ENCODE measurements at places on chromosomes 5 and 9.
A peak's percentile ranks its signal among the peaks of the same experiment; 100 is the strongest.

- DNase-seq: no peak
Observed at GRCh38 chr5:151572657-151573368, 18.3 kb downstream of the FAT2 start.

- DNase-seq: no peak
Observed at GRCh38 chr5:179302499-179303185, 42.6 kb downstream of the ADAMTS2 start.

GRCh38 chr9:122875523-122875922, 29.6 kb downstream of the RC3H2 start:
- no peak for DNase-seq

DNA sequence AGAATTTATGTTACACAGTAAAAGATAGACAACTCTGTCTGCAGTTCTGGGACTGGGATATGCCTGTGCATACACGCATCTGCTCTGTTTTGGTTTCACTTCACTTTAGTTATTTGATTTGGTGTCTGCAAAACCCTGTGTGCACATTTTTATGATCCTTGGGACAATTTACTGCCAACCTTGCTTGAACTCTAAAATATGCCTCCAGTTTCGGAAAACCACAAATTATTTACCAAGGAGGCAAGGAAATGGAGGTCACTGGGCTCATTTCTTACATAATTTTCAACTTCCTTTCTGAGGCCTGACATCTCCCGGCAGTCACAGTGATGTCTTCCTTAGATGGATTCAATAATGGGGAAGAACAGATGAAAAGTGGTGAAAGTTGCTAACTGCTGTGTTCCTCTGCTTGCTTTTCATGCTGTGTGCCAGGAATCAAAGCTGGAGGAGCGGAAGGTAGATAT, 61.2 kb upstream of the TAF11L2 start:
- no peak for DNase-seq

- DNase-seq: no peak
Observed at GRCh38 chr9:130024597-130024994, 18.4 kb downstream of the FNBP1 start.

DNA sequence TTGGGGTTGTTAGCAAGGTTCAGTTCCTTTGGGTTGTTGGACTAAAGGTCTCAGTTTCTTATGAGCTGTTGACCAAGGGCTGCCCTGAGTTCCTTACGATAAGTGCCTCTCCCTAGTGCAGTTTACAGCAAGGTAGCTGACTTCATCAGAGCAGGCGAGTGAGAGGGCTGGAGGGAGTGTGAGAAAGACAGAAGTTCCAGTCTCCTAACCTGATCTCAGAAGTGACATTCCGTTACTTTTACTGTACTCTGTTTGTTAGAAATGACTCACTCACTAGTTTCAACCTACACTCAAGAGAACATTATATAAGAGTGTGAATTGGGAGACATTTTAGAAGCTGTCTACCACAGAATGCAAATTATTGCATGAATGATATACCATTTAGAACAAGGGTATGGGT, 21.2 kb upstream of the IL31RA start:
- DNase-seq: no peak

DNA sequence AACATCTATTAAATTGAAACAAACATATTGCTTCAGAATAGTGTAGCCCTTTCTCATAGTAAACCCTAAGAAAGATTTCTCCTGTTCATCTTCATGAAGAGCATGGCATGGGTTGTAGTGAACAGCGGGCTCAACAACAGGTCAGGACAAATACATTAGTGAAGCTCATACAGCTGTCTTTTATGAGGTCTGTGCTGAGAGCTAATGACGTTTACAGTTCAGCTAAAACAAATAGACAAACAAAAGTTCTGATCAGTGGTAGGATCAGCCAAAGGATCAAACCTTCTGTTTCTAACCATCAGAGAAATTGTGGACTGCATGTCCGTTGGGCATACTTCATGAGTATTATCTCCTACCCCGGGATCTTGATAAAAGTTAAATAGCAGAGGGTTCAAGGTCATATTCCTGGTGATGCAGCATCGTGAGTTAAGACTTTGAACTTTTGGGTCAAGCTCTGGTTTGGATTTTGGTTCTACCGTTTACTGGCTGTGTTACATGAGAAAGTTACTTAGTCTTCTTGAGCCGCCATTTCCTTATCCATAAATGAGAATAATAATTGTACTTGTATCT, 37.9 kb downstream of the ACO1 start:
- DNase-seq: no peak

GRCh38 chr9:133605856-133606707, 3.1 kb downstream of the FAM163B start:
- no peak for DNase-seq

- no peak for DNase-seq
Observed at GRCh38 chr9:102101723-102102122, 363.3 kb upstream of the GRIN3A start.

DNA sequence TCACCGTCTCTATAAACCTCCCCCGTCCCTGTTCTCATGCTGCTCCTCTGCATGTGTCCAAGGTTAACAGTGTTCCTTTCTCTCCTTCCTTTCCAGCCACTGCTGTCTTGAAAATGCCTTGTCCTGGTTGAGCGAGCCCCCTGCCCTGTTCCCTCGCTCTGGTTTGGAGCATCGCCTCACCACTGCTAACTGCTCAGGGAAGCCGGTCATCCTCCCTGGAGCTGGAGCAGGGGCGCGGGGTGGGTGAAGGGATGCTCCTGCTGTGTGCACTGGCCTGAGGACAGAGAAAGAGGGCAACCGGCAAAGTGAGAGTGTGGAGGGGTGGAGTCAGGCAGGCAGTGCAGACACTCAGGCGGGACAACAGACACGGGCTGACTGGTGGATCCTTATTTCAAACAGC, 19.4 kb downstream of the UBE2QL1 start:
- DNase-seq: no peak

DNA sequence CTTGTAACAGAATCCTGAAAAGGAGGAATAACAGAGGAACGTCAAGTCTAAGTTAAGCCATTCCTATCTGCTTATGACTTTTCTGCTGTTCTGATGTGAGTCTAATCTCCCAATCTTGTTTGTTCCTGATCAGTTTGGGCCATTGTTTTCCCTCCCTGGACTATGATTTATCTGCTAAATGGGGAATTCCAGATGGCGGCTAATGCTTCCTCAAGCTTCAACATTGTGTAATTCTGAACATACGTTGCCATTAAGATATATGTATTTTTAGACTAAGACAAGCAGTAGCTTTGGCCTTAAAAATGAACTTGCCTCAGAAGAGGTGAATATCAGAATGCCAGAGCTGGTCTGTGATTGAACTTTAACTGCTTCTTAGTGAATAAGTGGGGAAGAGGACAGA, 142.7 kb downstream of the PRKACG start:
- DNase-seq: no peak

DNA sequence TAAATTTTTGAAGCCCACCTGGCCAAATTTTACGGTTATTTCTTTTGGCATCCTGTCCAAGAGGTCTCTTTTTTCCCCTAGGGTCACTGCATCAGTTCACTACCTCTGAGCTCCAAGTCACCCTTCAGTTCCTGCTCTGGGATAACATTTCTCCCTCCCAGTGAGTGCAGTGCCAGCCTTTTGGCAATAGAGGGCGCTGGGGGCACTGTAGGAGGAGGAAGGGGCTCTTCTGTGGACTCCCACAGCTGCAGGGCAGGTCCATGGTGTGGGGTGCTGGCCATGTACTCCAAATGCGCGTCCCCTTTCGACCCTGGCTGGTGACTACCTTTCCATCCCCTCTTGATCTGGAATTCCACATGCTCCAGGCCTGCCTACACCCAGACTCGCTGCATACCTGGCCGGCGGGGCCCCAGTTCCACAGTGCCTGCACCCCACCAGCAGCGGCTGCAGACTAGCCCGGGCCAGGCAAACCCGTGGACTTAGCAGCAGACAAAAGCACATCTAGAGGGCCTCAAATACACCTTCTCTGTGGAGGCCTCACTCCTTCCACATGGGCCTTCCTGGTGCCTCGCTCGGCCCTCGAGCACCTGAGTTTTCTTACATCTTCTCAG, 20.3 kb upstream of the NINJ1 start:
- peak; percentile 39 for DNase-seq

DNA sequence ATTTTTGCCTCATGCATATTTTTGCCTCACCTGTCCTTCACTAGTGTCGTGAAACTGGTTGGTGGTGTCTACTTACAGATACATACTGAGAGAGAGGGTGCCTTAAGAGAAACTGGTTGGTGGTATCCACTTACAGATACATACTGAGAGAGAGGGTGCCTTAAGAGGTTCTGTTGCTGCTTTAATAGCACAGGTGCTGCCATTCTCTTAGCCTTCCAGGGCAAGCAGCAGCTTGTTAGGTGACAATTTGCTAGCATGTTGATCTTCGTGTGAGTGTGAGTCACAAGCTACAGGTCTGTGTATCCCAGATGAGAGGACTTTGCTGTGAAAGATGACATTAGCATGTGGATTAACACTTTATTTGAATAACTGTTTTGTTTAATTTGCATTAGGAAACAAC, 1.4 kb downstream of the PTTG1 start:
- DNase-seq: no peak

DNA sequence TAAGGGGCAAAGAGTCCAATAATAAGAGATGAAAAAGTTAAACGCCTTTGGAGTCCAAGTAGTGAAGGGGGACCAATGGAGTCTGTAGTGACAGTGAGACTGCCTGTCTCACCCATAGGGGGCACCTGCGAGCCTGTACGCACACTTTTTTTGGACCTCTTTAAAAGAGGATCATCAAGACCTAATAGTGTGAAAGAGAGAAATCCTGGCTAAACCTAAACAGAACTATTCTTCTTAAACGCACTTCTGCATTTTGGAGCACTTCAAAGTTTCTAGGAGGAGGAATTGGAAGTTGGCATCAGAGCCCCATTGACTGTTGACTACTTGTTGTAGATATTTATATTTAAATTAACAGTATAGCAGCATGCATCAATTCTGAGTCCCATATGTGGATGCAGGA, 636.1 kb upstream of the KLF4 start:
- no peak for DNase-seq

- DNase-seq: no peak
Observed at GRCh38 chr9:25094518-25094917, 548.8 kb upstream of the IZUMO3 start.

DNA sequence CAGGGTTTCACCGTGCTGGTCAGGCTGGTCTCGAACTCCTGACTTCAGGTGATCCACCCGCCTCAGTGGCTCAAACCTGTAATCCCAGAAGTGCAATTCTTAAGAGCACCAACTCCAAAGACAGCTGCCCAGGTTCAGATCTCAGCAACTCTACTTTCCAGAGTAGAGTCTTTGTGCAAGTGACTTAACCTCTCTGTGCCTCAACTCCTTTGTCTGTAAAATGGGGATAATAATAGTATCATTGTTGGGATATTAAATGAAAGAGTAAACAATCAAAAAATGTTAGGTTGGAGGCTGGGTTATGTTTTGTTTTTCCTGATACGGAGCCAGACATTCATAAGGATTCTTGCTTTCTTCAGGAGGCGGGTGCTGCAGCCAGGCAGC, 45.0 kb downstream of the FOXI1 start:
- no peak for DNase-seq

- DNase-seq: no peak
Observed at GRCh38 chr9:93060746-93061259, 2.3 kb downstream of the SUSD3 start.

DNA sequence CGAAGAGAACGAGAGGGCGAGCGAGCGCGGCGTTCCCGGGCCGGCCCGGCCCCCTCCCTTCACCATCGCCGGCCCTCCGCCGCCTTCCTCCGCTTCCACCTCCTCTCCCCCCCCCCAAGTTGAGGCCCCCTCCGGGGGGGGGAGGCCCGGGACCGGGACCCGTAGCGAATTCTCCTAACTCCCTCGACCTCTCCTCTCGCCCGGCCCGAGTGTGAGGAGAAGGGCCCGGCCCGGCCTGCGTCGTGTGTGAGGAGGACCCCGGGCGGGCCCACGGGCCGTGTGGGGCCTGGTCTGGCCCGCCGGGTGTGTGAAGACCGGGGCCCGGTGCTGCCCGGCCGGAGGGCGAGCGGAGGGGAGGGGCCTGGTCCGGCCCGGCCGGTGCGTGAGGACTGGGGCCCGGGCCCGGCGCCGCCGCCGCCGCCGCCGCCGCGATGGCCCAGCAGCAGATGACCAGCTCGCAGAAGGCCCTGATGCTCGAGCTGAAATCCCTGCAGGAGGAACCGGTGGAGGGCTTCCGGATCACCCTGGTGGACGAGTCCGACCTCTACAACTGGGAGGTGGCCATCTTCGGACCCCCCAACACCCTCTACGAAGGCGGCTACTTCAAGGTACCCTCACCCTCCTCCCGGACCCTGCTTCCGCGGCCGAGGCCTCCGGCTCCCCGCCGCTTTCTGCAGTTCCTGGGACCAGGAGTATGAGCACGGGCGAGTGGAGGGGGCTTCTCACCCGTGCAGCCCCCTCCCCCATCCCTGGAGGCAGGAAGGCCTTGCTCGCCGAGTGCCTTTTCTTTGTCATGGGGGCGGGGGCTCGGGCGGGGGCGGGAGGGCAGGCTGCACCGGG, 587 bp downstream of the UBE2R2 start:
- peak; percentile 33 for DNase-seq

- no peak for DNase-seq
Observed at GRCh38 chr9:2236850-2237249, 221.7 kb downstream of the SMARCA2 start.

- no peak for DNase-seq
Observed at GRCh38 chr5:79186455-79186854, 49.5 kb upstream of the JMY start.

GRCh38 chr9:137044502-137045177, 1.3 kb downstream of the NPDC1 start:
- DNase-seq: no peak

DNA sequence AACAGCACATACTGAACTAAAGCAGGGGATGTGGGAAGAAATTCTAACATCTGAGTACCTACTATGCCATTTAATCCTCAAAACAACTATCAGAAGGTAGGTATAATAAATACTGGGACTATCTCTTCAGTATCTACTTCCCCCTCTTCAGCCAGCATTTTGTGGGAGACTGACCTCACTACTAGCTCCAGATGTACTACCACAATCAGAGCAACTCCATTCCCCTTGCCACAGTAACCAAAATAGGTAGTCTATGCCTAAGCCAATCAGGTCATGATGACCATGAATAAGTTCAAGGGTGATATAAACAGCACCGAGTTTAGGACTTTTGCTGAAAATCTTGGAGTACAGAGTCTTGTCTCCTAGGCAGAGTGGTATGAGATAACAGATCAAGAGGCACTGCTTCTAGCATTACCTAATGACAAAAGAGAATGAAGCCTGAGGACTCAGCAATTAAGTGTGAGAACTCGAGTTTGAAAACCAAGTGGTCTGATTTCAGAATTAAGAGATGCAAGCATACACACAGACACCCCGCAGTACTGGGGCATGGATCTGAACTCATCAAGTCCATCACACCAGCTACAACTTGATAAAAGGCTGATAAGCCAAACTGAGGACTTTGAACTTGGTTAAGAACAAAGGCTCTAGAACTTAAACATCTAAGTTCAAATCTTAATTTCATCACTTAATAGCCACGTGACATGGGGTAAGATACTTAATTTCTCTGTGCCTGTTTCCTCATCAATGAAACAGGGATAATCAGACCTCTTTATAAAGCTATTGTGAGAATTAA, 9.7 kb downstream of the FNIP1 start:
- DNase-seq: no peak

DNA sequence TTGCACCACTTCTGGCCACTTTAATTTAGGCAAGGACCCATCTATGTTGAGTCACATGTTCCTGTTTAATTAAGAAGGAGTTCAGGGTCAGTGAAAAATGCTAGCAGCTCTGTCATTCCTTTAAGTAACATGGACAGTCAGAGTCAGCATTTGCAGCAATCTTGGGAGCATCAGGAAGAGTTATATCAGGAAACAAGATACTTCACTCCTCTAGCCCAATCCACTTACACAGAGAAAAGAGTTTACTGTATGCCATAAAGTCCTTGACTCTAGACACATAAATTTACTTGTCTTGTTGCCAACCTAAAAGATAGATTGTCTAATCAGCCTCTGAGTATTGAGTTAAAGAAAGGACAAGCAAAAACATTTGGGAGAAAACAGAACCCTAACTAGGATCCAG, 266.7 kb downstream of the PJA2 start:
- DNase-seq: no peak

All from effector memory CD8-positive, alpha-beta T cell (primary cell).